Mesothelial cell of epicardium (in vitro differentiated cells): ENCODE measurements at places on chromosomes 3 and 15.

DNA sequence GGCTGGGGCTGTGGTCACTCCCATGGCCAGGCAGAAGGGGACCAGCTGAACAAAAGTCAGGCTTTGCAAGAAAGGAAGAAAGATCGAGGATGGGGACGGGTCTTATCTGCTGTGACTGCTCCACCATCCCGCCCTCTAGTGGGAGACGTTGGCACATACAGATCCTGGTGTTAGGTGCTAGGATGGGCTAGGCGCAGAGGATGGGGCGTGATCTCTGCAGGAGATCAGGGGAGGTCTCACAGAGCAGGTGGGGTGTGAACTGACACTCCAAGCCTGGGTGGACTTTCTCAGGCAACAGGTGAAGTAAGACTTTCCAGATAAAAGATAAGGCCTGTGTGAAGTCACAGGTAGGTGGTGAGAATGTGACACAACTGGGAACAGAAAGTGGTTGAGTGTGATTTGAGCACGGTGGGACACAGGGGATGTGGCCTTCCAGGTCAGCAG, 141.9 kb upstream of the SMAD3 start:
- no peak for DNase-seq

DNA sequence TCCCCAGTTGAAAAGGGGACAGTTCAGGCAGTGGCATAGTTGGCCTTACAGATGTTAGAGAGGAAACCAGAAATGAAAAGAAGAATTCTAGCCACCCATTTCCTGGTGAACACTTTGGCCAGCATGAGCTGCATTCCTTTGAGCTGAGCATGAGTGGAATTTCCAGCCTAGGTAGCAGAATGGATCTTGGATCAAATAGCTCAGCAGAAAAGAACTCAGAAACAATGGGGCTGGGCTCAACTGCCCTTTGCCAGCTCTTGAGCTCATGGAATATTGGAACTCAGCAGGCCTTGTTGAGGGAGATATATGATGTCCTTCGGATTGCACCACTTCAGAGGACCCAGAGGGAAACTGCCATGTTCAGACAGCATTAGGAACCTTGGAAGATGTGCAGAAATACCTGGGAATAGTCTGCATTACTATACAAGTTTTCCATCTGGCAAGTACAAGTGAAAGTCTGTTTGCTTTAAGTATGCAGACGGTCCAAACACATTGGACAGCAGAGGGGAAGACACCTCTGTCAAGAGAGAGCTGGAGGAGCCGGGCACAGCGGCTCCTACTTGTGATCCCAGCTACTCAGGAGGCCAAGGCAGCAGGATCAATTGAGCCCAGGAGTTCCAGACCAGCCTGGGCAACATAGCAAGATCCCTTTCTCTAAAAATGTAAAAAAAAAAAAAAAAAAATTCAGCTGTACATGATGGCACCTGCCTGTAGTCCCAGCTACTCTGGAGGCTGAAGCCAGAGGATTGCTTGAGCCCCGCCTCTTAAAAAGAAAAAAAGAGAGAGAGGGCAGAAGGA, 3.1 kb upstream of the CDV3 start:
- no peak for DNase-seq

GRCh38 chr15:71106802-71107500, 8.3 kb upstream of the THSD4 start:
- DNase-seq: no peak

GRCh38 chr15:70507772-70508371, 255.5 kb downstream of the UACA start:
- DNase-seq: no peak

- no peak for DNase-seq
Measured at GRCh38 chr3:37787153-37787867, 74.4 kb upstream of the CTDSPL start.

DNA sequence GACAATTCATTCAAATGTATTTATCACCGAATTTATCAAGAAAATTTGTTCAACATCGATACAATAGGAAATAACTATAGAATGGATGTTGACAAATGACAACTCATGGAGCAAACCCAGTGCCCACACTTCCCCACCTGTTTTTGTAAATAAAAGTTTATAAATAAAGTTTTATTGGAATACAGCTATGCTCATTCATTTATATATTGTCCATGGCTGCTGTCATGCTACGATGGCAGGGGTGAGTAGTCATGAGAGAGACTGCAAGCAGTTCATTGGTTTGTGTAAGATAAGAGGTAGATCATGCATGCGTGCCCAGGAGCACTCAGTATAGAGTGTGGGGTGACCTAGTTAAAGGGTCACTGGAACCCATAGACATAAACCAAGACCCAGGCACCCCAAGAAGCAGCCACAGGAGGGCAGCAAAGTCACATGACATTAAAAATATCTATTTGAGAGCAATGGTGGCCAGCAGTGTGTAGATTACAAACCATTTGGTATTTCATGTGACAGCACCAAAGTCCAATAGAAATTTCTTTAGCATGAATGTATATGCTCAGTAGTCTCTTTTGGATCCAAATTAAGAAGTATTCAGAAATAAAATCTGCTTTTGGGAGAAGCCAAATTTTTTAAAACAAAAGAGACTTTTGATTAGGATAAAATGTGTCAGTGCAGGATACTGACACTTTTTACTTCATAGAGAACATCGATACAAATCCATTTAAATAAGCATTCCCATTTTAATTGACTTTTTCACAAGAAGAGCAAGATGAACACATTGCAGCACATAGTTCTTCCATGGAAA, 794.8 kb downstream of the MCTP2 start:
- no peak for DNase-seq
